Activated naive CD8-positive, alpha-beta T cell treated with anti-CD3 and anti-CD28 coated beads for 36 hours (primary cell): ENCODE measurements at places on chromosomes 5 and 9.

DNA sequence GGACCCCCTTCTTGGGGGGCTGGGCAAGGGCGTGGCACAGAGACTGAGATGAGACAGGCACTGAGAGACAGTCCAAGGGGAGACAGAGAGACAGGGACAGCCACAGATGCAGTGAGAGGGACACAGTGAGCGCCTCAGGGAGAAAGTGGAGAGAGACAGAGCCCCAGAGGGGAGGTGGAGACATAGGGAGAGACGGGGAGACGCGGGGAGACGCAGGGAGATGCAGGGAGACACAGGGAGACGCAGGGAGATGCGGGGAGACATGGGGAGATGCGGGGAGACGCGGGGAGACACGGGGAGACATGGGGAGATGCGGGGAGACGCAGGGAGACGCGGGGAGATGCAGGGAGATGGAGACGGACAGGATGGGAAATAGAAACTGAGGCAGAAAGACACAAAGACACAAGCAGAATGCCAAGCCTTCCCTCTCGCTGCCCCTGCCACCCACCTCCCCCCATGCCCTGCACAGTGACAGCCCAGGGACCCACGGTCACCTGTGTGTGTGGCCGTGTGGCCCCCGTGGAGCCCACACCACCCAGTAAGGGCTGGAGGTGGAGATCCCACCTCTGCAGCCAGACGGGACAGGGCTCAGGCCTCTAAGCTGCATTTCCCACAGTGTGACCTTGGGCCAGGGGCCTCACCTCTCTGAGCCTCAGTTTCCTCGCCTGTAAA, 8.8 kb downstream of the FIBCD1 start:
- no peaks in the 10 kb centered on the region for H3K36me3 ChIP-seq
- no peak overlapping the region for H3K4me3 ChIP-seq
- H3K4me1 ChIP-seq, result no peaks in the 10 kb centered on the region
- no peak overlapping the region for H3K27ac ChIP-seq

DNA sequence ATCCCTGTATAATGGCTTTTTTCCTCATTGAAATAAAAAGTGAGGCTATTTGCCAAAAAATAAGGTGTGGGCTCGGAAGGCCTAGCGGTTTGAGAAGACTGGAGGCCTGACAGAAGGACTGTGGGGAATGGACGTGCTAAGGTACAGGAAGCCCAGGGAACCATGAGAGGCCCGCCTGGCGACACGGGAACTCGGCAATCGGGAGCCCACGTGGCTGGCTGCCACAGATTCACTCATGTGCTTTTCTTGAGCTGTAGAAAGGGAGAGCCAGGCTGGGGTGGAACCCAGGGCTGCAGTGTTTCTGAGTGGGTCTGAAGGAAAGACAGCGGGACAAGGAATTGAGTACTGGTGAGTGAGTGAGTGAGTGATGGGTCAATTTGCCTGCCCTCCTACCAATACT, 11.9 kb upstream of the DDX41 start:
- H3K27me3 ChIP-seq, result no peaks in the 10 kb centered on the region
- H3K4me3 ChIP-seq, result no peak overlapping the region
- H3K36me3 ChIP-seq, result peaks cover 6% of the 10 kb centered on the region
- DNase-seq, result no peak
- no peak overlapping the region for H3K27ac ChIP-seq

DNA sequence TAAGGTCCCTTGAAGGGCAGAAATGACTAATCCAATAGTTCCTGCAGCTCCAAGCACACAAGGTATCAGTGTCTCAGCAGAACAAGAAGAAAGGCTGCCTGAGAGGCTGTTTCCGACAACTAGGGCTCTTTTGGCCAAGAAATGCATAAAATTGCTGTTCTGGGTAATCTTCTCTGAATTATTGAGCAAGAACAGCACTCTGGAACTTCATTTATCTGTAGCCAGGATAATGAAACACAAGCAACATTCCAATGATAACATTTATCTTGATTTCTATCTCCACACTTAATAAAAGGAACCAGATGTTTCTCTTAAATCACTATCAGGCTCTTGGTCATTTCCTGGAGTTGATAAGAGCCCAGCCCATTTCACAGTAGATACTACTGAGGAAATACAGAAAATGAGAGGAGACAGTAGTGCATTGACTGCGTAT, 17.0 kb upstream of the AUH start:
- H3K27ac ChIP-seq, result no peak overlapping the region
- no peak for DNase-seq
- no peak overlapping the region for H3K4me3 ChIP-seq

DNA sequence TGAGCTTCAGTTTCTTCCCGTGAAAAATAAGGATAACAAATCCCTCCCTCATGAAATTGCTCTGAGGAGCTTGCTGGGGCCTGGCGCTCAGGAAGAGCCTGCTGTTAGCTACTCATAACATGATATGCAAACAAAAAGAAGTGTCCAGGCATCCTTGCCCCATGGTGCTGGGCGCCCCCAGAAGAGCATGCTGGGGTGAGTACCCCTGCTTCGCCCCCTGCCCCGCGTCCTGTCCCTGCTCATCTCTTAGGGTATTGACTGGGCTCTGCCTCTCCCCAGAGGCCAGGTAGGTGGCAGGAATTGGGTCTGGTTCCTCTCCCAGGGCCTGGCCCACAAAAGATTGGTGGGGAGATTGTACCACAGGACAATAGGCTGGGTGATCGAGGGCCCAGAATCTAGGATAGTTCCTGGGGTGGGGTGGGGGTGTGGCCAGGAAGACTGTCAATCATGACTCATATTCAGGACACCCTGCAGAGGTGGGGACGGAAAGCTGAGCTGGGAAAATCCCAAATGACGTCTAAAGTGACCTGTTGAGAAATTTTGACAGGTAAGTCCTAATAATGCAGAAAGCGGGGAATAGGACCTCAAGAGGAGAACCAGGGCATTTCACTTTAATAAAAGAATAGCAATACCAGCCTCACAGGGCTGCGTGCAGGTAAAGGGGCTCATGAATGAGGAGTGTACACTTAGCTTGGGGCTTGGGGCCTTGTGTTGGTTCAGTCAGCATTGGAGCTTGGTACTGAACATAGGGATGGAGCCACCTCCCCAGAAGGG, 8.9 kb downstream of the PITX1 start:
- H3K4me1 ChIP-seq, result peaks cover 10% of the 10 kb centered on the region
- no peak for DNase-seq
- no peak overlapping the region for H3K27ac ChIP-seq
- peaks cover 46% of the 10 kb centered on the region for H3K27me3 ChIP-seq
- no peak overlapping the region for H3K4me3 ChIP-seq
- H3K36me3 ChIP-seq, result peaks cover 3% of the 10 kb centered on the region

DNA sequence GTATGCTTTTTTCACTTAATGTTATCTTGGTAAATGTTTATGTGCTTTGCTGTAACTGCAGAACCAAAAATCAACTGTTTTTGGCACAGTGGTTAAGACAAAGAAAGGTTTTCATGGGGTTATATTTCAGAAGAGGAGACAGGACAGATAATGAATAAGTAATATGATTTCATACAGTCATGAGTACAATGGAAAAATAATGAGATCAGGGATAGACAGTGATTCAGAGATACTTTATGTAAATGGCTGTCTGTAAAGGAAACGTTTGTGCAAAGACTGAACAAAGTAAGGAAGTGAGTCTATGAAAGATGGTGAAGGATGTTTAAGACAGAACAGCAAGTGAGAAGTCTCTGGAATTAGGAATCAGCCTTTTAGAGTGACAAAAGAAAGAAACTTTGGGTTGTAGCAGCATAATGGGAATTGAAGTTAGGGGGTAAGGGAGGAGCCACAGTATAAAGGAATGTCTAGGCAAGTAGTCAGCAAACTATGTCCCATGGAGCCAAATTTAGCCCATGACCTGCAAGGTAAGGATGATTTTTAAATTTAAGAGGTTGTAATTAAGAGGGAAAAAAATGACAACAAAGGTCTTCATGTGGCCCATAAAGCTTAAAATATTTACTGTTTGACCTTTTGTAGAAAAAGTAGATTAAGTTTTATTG, 55.0 kb downstream of the TNPO1 start:
- peak overlapping the region; percentile 58 for H3K27ac ChIP-seq
- no peaks in the 10 kb centered on the region for H3K27me3 ChIP-seq
- H3K36me3 ChIP-seq, result peaks cover 40% of the 10 kb centered on the region

DNA sequence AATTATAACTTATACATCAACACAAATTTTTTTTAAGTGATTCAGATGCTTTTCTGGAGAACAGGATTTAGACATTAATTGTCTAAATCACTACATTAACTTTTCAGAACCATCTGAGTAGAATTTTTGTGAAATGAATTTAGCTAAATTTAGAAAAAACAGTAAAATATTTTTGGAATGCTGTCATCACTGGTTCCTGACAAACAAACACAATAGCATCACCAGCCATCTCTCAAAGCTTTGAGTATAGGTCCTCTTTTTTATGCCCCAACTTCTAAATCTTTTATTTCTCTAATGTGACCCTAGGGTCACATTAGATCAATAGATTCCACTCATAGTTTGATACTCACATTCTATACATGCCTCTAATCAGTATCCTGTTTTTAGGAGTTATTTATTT, 104.6 kb downstream of the PRR16 start:
- no peak overlapping the region for H3K4me3 ChIP-seq
- H3K36me3 ChIP-seq, result no peaks in the 10 kb centered on the region
- no peak for DNase-seq
- H3K4me1 ChIP-seq, result no peaks in the 10 kb centered on the region
- H3K27ac ChIP-seq, result no peak overlapping the region

- DNase-seq, result peak; percentile 55
- H3K27ac ChIP-seq, result peak overlapping the region; percentile 70
- no peak overlapping the region for H3K4me3 ChIP-seq
These were observed 215.0 kb upstream of the PANK3 start for GRCh38 chr5:168793841-168794837.

GRCh38 chr5:132425009-132425937, 55.8 kb downstream of the SLC22A5 start:
- peak overlapping the region; percentile 65 for H3K4me3 ChIP-seq
- peak; percentile 79 for DNase-seq
- H3K27ac ChIP-seq, result peak overlapping the region; percentile 99
- peaks cover 31% of the 10 kb centered on the region for H3K36me3 ChIP-seq

DNA sequence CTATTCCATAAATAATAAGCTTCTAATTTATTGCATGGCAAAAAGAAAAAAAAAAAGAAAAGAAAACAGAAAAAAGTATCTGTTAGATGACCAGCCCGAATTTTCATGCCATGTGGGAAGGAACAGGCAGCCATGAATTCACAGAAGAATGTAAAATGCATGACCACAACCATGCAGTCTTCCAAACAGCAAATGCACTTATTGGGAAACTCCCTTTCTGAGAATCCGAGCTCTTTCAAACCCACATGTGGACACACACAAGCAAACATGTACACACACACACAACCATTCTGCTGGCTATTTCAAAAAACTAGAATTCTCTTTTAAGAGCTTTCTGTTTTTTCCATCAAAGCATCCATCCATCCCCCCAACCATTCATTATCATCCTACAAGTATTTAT, 236.1 kb downstream of the DNAH5 start:
- no peaks in the 10 kb centered on the region for H3K4me1 ChIP-seq
- H3K27me3 ChIP-seq, result no peaks in the 10 kb centered on the region
- no peak for DNase-seq
- H3K27ac ChIP-seq, result no peak overlapping the region
- no peak overlapping the region for H3K4me3 ChIP-seq
- no peaks in the 10 kb centered on the region for H3K36me3 ChIP-seq
